ENCODE measurements at places on chromosomes 2 and 18.

DNA sequence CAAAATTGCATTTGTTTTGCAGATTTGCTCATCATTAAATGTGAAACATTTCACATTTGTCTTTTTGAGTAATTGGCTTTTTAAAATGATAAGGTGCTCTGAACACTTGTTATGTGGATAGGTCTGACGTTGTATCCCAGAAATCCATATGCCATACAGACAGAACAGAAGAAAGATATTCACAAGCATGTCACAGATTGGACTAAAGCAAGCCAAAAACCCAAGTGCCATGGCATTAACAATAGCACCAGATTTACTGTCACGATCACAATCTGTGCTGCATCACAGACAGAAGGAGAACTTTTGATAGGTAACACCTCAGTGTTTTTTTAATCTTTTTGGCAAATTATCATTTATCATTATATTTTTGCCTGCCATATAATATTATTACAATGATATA, 272.6 kb downstream of the ARHGAP15 start:
- DNase-seq = no peak

GRCh38 chr18:40789286-40789685, 1165.7 kb upstream of the PIK3C3 start:
- no peak for DNase-seq

- DNase-seq = no peak
Observed at GRCh38 chr18:79900610-79901570, 50.6 kb downstream of the SLC66A2 start.

- no peak for DNase-seq
Observed at GRCh38 chr18:71899183-71899582, 645.0 kb downstream of the CBLN2 start.

- no peak for DNase-seq
Observed at GRCh38 chr2:187644486-187644885, 90.3 kb upstream of the TFPI start.

- DNase-seq = no peak
Observed at GRCh38 chr18:63552581-63552980, 10.4 kb downstream of the SERPINB12 start.

DNA sequence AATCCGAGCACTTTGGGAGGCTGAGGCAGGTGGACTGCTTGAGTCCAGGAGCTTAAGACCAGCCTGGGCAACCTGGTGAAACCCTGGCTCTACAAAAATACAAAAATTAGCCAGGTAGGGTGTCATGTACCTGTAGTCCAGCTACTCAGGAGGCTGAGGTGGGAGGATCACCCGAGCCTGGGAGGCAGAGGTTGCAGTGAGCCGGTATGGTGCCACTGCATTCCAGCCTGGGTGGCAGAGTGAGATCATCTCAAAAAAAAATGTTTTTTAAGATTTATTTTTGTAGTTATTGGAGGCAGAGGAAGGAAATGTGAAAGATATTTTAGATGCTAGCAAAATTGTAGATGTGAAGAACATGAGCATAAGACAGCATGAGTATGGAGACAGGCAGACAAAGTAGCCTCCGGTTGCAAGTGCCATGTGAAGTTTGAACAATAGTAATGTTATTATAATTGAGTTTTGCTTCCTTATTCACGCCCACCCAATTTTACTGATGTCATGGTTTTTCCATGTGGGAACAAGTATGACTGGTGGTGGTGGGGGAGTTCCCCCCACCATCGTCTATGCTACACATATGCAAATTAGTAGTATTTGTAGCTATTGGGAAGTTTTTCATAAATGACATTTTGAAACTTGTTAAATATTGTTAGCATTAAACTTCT, 18.0 kb downstream of the REL start:
- DNase-seq = peak; percentile 69

DNA sequence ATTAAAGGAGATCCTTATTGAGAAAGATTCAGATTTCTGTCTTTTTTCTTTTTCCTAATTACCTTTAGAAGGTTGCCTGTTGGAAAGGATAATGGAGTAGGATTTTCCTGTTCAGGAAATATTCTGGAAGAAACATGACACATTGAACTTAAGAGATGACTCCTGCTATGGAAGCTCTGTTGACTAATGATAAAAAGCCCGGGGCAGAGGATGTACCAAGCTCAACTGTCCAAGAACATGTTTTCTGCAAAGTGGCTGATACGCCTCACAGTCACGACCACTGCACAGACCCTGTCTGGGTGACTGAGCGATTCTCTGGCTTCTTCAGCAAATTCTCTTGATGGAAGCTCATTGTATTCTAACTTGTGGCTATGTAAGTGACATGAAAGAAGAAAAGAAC, 86.2 kb upstream of the THOC1 start:
- DNase-seq = no peak

Measured in stimulated activated CD4-positive, alpha-beta T cell treated with anti-CD3 and anti-CD28 coated beads, Interleukin-15, amount 100 ng/mL, for 24 hours (primary cell).